ENCODE measurements at places on chromosomes 16 and 17.

DNA sequence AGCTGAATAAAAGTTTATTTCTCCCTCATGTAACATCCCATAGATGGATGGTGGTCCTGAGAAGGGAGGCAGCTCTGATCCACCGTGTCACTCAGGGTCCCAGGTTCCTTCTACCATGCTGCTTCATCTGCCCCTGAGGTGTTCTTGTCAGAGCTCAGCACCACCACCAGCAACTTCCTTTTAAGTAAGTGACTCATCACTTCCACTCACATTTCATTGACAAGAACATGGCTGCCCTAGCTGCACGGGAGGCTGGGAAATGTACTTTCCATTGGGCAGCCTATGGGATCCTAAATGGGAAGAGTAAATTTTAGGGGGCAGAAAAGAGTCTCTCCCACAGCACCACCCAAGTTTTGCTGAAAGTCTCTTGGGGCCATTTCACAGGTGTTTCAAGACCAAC is 134.7 kb downstream of the USP31 start:
- no peak for DNase-seq

GRCh38 chr17:75834928-75835653 is 9.1 kb downstream of the UNC13D start:
- DNase-seq = no peak

DNA sequence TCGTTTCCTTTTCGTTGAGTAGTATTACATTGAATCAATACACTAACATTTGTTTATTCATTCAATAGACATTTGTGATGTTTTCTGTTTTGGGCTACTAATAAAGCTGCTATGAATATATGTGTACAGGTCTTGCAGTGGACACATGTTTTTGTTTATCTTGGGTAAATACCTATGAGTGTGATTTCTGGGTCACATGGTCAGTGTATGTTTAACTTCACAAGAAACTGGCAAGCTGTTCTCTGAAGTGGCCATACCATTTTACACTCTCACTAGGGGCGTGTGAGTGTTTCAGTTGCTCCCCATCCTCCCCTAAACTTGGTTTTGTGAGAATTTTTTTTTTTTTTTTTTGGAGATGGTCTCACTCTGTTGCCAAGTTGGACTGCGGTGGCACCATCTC is 35.0 kb downstream of the PKD1L3 start:
- no peak for DNase-seq

GRCh38 chr17:66711401-66711800 is 123.5 kb upstream of the CACNG5 start:
- DNase-seq = no peak

DNA sequence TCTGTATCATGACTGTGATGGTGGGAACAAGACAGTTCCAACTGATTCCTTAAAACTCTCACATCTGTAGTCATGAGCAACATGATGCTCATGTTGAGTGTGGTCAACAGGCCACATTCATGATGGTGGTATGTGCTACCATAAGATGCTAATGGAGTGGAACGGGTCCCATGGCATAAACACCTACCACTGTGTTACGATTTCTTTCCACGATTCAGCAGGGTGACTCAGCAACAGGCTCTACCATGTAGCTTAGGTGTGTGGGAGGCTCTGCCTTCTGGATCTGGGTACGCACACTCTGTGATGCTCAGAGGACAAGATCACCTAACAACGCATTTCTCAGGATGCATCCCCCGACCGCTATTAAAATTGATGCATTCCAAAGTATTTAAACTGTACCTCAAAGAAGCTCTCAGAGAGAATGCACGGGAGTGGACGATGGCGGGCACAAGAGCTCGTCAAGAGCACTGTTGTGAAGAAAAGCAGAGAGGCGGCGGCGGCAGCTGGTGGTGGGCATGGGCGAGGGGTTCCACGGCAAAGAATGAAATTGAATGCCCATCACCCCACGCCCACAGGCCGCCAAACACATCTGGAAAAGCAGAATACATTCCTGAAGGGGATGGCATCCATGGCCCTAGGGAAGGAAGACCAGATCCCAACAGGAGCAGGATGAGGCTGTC is 133.3 kb downstream of the ZNF778 start:
- peak; percentile 21 for DNase-seq

- no peak for DNase-seq
Measured at GRCh38 chr16:4769306-4769638, 2.3 kb upstream of the ZNF500 start.

DNA sequence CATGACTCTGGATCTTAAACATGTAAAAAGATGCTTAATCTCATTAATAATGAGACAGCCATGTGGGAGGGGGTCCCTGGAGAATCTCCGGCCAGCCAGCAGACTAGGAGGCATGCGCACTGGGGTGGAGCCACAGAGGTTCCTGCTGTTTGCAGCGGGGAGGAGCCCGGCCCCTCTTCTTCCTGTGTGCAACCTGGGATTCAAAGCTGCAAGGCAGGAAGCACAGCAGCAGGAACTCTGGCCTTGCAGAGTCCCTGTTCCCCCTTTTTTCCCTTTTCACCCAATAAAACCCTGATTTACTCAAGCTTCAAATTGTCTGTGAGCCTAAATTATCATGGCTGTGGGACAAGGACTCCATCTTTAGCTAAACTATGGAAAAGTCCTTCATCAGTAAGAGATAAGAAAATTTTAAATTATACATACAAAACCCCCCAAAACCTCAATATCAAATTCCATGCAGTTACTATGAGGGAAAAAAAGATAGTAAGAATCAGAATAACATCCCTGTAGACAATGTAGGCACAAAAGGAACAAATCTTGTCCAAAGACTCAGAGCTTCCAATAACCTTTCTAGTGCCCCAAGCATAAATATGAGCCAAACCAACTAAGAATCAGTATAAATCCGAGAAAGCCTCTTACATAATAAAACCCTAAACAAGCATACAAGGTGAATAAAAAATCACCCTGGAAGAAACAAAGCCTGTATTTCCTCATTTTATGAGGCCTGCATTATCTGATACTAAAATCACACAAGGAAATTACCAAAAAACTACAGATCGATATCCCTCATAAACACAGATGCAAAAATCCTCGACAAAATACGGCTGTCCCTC is 12.1 kb downstream of the CFDP1 start:
- DNase-seq = peak; percentile 13

DNA sequence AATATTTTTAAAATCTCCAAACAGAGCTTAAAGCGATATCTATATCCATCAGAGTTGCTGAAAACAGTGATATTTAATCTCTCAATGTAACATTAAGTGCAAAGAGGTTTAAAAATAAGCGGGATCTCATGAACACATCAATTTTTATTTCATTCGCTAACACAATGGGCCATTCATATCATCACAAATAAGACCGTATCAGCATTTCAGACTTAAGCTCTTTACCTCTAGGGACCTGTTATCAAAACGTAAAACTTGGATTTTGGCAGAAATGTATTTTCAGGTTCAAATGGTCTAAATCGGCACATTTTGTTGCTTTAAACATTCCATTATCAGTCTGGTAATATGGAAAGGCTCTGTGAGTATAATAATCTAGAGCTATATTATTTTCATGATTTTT is 77.9 kb downstream of the TOX3 start:
- no peak for DNase-seq

DNA sequence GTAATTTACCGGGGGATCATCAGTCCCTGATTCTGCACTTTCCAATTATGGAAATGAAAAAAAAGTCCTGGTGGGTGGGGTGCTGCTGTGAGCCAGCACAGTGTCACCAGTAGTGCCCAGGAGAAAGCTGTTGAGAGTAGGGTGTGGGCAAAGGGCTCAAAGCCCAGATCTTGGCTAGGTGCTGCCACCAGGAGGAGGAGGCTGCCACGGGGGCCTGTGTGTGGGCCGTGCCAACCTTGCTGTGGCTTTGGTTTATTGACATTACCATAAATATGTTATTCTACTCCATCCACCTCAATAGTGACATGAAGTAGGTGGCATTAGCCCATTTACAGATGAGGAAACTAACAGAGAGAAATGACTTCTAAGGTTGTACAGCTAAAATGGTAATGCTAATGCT is 6.7 kb upstream of the PRPSAP2 start:
- DNase-seq = no peak

- no peak for DNase-seq
Measured at GRCh38 chr16:56518425-56518824, 1.4 kb downstream of the BBS2 start.

- no peak for DNase-seq
Measured at GRCh38 chr17:9467518-9467917, 108.1 kb downstream of the STX8 start.

GRCh38 chr16:2804728-2805127 is 6.5 kb downstream of the PRSS41 start:
- no peak for DNase-seq

GRCh38 chr16:66596986-66597848 is 7.3 kb upstream of the CMTM3 start:
- DNase-seq = no peak

GRCh38 chr17:82648742-82649331 is 593 bp upstream of the WDR45B start:
- no peak for DNase-seq

DNA sequence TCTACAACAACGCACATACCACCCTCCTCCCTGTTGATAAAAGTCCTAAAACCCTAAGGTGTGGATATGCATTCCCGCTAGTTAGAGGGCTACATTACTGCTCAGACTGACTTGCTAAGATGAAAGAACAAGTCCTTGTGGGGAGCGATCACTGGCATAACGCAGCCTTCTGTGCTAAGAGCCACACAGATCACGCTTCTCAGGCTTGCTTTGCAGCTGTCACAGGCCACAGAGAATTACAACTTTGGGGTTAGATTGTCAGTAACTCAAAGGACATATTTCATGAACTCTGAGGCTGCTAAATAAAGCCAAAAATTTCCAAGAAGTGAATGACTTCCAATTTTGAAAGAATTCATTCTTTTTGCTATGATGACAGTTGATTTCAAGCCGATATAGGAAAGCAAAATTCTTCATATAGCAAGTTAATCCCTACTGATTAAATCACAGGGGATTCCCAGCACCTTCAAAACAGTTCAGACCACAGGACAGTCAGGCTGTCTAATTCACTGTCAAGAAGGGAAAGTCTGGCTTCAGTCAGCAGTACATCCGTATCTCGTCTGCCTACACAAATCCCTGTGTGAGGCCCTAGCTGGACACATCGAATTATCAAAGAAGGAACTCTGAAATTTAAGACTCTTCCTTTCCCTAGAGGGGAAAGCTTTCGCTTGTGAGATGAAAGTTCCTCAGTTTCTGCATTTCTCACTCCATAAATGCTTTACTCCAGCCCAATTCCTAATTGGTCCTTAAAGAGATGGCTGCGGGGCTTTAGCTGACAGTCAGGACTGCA is 107.1 kb downstream of the VPS53 start:
- no peak for DNase-seq

DNA sequence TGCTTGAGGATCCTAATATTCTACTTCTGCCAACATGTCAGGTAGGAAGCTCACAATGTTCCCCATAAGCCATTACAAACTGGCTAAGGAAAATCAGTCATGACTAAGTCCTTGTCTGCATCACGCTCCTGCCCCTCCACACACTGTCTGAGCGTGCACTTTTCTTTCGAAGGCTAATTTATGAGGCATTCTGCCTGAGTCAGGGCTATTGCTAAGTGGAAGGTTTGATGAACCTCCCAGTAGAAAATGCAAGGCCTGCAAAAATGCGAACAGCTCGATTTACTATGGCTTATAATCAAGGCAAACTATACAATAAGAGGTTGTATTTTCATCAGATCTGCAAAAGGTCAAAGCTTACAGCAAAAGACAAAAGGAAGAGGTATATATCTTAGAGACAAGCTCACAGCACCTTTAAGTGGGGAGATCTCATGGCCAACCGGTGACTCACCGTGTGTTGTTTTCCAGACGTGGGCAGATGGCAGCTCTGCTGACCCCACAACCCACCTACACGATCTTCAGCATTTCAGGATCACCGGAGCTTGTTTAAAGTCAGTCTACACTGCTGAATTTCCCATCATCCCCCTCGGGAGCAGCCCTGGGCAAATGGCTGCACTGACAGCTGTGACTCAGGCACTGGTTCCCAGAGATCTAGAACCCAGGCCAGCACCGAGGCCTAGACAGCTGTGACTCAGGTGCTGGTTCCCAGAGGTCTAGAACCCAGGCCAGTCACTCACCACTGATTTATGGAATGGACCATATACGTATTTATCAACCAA is 26.1 kb downstream of the MEAK7 start:
- DNase-seq = no peak

DNA sequence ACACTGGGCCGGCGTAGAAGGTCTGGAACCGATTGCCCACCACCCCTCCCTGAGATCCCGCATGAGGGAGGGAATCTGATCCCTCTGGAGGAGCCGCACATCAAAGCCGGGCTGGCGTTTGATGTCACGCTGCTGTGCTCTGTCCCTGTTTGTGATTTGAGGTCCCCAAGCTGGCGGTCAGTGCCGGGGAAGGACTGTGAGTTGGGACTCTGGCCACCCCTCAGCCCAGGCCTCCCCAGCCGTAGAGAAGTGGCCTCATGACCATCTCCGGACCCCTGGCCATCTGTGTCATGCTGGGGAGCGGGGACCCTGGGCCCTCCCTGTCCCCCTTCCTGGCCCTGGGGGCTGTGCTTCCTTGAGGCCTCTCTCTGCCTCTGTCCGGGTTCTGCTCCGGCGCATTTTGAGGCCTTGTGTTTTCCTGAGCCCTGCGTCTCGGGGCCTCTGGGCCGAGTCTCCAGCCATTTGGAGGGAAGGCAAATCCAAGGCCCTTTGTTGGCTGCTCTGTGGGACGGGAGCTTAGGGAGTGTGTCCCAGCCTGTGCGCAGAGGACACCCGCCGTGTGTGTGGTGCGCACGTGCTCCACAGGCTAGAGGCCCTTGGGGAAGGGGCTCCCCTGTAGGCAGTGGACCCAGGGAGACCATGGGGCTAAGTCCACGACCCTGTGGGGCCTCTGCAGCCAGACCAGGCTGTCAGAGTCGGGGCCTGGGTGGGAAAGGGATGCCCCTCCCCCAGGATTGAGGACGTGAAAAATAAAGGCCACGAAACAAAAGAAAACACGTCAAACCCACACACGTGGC is 15.1 kb downstream of the ASPSCR1 start:
- no peak for DNase-seq

GRCh38 chr17:20825539-20825938 is 217.3 kb downstream of the USP22 start:
- DNase-seq = no peak

DNA sequence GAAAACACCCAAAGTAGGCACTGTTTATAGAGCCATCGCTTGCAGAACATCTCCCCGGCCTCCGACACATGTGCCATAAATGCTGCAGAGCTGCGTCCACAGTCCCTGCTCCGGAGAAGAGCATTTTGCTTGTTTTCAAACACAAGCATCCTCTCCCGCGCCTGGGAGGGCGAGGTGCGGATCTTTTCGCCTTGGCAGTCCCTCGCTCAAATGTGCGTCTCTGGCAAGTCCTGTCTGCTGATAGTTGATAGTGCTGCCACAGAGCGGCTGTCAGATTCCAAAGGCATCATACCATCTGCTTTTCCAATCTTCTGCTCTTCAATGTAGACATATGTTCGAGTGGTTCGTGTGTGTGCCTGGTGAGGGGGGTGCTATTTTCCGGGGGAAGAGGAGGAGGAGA is 603.7 kb downstream of the MAF start:
- DNase-seq = no peak

DNA sequence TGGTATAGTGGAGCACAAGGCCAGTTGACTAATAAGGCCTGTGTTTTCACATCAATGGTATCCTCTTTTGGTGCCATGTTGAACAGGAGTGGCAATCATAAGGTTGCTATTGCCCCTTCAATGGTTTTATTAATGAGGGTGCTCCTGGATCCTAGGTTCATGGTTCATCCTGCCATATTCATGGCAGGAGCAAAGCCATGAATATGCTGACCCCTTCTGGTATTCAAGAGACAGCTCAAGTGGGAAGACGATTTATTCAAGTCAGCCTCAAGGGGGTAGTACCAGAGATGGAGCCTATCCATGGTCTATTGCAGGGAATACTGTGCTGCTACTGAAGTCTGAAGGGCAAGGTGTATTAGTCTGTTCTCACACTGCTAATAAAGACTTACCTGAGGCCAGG is 2.6 kb downstream of the ABCA9 start:
- DNase-seq = no peak
